Karpas-422 (cell line): ENCODE measurements at places on chromosomes 5 and 9.

- no peak for DNase-seq
Measured at GRCh38 chr9:69740872-69741505, 18.8 kb downstream of the PTAR1 start.

GRCh38 chr9:36987891-36988290 is 46.2 kb downstream of the PAX5 start:
- DNase-seq: no peak

GRCh38 chr5:107486489-107486888 is 184.2 kb downstream of the EFNA5 start:
- DNase-seq: no peak

DNA sequence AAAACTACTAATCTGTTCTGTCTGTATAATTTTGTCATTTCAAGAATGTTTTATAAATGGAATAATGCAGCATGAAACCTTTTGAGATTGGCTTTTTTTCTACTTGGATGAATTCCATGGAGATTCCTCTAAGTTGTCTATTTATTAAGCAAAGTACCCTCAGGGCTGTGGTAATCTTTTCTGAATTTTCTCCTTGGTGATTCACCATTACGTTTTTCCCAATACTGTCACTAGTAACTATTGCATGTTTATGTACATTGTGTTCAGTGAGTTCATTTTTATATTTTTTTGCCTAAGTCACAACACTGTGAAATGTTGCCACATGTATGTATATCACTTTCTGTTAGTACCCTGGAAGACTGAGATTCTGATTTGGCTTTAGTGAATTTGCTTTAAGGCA is 177.0 kb upstream of the GRIN3A start:
- no peak for DNase-seq

DNA sequence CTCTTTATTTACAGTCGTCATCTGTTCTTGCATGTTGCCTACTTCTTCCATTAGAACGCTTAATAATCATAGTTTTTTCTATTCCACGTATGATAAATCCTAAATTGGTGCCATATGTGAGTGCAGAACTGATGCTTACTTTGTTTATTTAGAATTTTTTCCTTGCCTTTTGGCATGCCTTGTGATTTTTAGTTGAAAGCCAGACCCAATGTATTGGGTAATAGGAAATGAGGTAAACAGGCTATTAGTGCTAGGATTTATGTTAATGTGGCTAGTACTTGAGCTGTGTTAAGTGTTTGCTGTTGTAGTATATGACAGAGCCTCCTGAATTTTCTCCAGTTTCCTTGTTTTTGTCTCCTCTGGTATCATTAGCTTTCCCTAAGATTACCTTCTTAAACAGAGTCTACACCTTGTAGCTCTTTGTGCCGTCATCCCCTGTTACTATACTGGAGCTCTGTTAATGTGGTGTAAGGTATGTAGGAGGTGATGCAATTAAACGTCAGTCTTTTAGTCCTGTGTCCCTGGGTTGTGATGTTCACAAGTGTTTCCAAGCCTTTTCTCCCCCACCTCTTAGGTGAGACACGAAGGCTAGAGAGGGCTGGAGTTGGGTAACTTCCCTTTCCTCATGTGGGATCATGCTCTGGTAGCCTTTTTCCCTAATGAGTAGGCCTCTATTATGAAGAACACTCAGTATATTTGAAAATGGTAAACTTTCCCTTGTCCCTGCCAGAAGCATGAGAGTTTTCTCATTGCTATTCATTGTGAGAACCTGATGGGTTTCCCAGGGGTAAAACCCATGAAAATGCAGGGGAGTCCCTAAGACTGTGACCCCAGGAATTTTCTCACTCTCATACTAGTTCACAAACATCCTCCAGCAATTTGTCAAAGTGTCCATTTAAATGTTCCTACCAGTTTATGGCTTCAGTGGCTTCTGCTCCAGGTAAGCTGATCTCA is 21.2 kb downstream of the SPATA31D3 start:
- no peak for DNase-seq

- no peak for DNase-seq
Measured at GRCh38 chr5:88671106-88671504, 211.9 kb downstream of the MEF2C start.

DNA sequence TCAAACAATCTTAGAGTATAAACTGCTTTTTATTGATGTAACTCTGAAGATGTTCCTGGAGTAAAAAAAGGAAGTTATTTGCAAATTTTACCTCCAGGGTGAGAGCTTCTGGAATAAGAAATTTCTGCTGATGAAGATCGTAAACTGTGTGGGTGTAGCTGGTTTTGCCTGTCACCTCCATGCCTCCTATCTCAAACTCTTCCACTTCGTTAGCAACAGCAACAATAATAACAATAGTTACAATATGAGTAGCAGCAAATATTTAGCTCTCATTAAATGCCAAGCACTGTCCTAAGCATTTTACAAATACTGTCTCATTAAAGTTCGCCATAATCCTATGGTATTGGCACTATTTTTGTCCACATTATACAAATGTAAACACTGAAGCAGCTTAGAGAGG is 57.9 kb downstream of the GCNT1 start:
- DNase-seq: no peak

DNA sequence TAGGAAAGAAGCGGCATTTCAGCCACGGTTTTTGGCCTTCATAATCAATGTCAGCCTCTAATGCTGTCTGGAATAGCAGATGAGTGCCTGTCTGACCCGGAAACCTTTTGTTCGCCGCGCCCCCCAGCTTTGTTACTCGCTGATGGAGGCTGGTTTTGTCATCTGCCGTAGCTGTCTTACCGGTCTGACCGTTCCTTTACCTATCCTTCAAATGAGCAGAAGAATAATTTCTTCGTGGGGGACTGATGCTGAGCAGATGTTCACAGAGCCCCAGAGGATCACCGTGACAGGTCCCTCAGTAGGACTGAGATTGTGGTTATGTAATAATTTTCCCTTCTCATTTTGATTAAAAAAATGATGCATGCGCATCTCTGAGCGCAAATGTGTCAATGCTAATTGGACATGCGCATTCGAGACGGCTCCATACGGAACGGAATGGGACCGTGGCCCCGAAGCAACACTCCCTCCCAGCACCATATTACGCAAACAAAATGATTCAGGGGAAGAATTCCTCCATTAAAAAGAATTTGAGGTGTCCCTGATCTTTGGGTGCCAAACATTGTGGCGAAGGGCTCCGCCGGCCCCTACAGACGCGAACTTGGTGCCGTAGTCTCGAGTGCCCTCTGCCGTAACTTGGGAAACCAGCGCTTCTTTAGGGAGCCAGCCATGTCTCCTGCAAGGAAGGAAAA is 27.6 kb downstream of the TLX3 start:
- no peak for DNase-seq
